Caki2 (cell line): ENCODE measurements at places on chromosomes 5 and 9. TPM values are rescaled to one million over a fixed set of nuclear protein-coding genes. Genes with fewer than 3 reads are reported as not detected.

The SLC36A2 gene
- not detected in 2 replicates for total RNA-seq

The PCDHB4 gene
- total RNA-seq = not detected in 2 replicates

The TCOF1 gene
- total RNA-seq = 46.0 and 53.1 TPM in 2 replicates

The HTR4 gene
- total RNA-seq = not detected in 2 replicates

The TAF11L14 gene
- total RNA-seq = not detected in 2 replicates

The TEX48 gene
- total RNA-seq = not detected in 2 replicates

The SPATA31E1 gene
- total RNA-seq = not detected in 2 replicates

The NEURL1B gene
- 9.7 and 13.8 TPM in 2 replicates for total RNA-seq

The APC gene
- 5.9 and 7.2 TPM in 2 replicates for total RNA-seq

The IER5L gene
- total RNA-seq = 73.3 and 76.4 TPM in 2 replicates

The ADGRD2 gene
- total RNA-seq = 0.26 TPM in 1 of 2 replicates, not detected in the other

The DAPK1 gene
- 16.3 and 20.9 TPM in 2 replicates for total RNA-seq

The ELOVL7 gene
- 9.4 and 11.3 TPM in 2 replicates for total RNA-seq
